T-cell (primary cell): ENCODE measurements at places on chromosomes 1 and 21. TPM values are rescaled to one million over a fixed set of nuclear protein-coding genes. Genes with fewer than 3 reads are reported as not detected.
A peak's percentile ranks its signal among the peaks of the same experiment; 100 is the strongest.

Gene CRYBG2
- 7.2 TPM for total RNA-seq

- no peaks in the 10 kb centered on the region for H3K36me3 ChIP-seq
- H3K27ac ChIP-seq: no peak overlapping the region
- DNase-seq: no peak
- H3K4me1 ChIP-seq: no peaks in the 10 kb centered on the region
These were observed 5.8 kb downstream of the TCHH start for GRCh38 chr1:152109231-152109997.

Gene F3
- not detected for total RNA-seq

Gene GPR3
- total RNA-seq: 0.21 TPM

- no peaks in the 10 kb centered on the region for H3K4me1 ChIP-seq
- H3K36me3 ChIP-seq: no peaks in the 10 kb centered on the region
- H3K27ac ChIP-seq: no peak overlapping the region
- H3K4me3 ChIP-seq: no peak overlapping the region
These were observed 83.4 kb downstream of the LRIG2 start for GRCh38 chr1:113156368-113156767.

- no peak overlapping the region for H3K27ac ChIP-seq
- H3K36me3 ChIP-seq: no peaks in the 10 kb centered on the region
- H3K27me3 ChIP-seq: no peaks in the 10 kb centered on the region
- H3K4me1 ChIP-seq: peaks cover 13% of the 10 kb centered on the region
These were observed 24.9 kb downstream of the CNIH3 start for GRCh38 chr1:224641030-224641429.

Gene IL22RA1
- not detected for total RNA-seq

- no peaks in the 10 kb centered on the region for H3K27me3 ChIP-seq
- H3K4me3 ChIP-seq: no peak overlapping the region
- no peaks in the 10 kb centered on the region for H3K4me1 ChIP-seq
- no peak overlapping the region for H3K27ac ChIP-seq
These were observed 92.2 kb upstream of the TTC39A start for GRCh38 chr1:51422367-51423072.

DNA sequence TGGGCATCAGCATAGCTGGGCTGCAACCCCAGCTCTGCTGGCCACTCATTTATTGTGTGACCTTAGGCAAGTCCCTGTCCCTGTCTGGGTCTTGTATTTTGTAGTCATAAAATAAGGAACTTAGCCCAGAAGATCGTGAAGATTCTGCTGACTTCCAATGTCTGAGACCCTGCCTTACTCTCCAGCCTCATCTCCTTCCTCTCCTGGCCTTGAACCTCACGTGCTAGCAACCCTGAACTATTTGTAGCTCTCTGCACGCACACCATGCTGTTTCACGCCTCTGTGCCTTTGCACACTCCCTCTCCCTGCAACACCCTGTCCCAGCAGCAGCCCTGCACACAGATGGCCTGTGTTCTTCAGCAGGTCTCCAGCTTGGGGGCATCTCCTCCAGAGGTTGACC is 121.1 kb downstream of the LACTBL1 start:
- no peak overlapping the region for H3K27ac ChIP-seq
- DNase-seq: no peak
- peaks cover 51% of the 10 kb centered on the region for H3K27me3 ChIP-seq
- H3K4me1 ChIP-seq: no peaks in the 10 kb centered on the region
- no peak overlapping the region for H3K4me3 ChIP-seq

DNA sequence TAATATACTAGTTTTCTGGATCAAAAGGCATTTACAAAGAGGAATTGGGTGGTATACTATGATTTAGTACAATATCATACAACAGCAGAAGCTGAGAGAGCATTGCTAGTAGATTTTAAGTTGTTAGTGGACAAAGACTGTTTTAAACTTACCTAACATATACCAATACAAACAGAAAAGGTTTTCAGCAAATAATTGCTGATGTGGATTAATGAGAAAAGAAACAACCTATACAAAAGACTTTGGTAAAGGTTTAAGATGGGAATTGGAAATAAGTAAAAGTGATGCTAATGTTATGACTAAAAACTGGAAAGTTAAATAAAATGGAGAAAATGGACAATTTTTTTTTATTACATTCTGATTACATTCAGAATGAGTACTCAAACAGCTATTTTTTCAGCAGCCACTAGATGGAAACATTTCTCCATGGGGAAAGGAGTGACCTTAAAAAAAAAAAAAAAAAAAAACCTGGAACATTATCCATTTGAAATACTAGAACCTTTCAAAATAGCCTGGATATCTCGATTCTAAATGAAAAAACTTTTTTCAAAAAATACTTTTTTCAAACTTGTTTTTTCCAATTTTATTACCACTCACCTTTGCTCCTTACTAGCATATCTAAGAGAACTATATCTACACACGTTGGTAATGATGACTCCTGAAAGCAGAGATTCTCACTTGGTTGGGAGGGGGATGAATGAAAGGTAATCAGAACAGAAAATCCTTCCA is 55.4 kb downstream of the EPRS1 start:
- no peak overlapping the region for H3K27ac ChIP-seq
- H3K4me3 ChIP-seq: no peak overlapping the region
- H3K4me1 ChIP-seq: no peaks in the 10 kb centered on the region
- no peaks in the 10 kb centered on the region for H3K27me3 ChIP-seq

DNA sequence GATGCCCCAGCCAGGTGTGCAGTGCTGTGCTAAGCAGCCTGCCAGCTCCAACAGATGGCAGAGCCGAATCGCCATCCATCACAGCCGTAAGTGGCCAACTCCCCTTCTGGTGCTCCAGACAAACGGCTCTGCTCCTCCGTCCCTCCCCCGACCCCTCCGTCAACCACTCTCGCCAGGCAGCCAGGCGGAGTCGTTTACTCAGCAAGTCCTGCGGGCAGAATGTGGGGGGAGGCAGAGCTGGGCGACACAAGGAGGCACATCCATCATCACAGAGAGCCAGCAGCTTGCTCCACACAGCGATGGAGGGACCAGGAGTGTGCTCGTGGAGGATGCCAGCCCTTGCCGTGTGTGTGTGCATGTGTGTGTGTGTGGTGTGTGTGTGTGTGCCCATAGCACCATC is 206.6 kb upstream of the GRIK3 start:
- no peak overlapping the region for H3K4me3 ChIP-seq
- no peaks in the 10 kb centered on the region for H3K4me1 ChIP-seq
- no peaks in the 10 kb centered on the region for H3K27me3 ChIP-seq
- DNase-seq: no peak
- no peaks in the 10 kb centered on the region for H3K36me3 ChIP-seq

Gene F13B
- not detected for total RNA-seq

- no peaks in the 10 kb centered on the region for H3K27me3 ChIP-seq
- H3K36me3 ChIP-seq: peaks cover 16% of the 10 kb centered on the region
- H3K4me3 ChIP-seq: no peak overlapping the region
- DNase-seq: no peak
These were observed 13.3 kb downstream of the TRIM11 start for GRCh38 chr1:228393268-228393701.

Gene ERICH3
- total RNA-seq: not detected

- H3K27ac ChIP-seq: no peak overlapping the region
- H3K36me3 ChIP-seq: no peaks in the 10 kb centered on the region
- DNase-seq: no peak
- H3K4me3 ChIP-seq: no peak overlapping the region
- H3K4me1 ChIP-seq: no peaks in the 10 kb centered on the region
These were observed 74.7 kb downstream of the ALG6 start for GRCh38 chr1:63442141-63442475.

DNA sequence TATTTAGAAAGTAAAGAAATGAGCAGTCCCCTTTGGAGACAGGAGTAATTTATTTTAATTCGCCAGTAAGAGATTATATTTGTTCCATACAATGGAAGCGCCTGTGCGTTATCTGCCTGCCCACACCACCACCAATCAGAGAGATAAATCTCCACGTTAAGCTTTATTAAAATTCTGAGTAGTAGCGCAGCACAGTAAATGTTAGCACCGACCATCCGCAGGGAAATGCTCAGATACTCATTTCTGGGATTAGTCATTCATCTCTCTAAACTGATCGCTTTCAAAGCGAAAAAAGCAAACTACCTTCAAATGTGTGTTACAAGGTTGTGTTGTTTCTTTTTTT is 1.2 kb downstream of the ETS2 start:
- H3K27me3 ChIP-seq: peaks cover 6% of the 10 kb centered on the region
- peak overlapping the region; percentile 26 for H3K27ac ChIP-seq
- no peak for DNase-seq
- peaks cover 6% of the 10 kb centered on the region for H3K4me1 ChIP-seq
- H3K4me3 ChIP-seq: peak overlapping the region; percentile 52
- no peaks in the 10 kb centered on the region for H3K36me3 ChIP-seq

GRCh38 chr1:163610486-163610885 is 288.7 kb downstream of the NUF2 start:
- H3K4me1 ChIP-seq: no peaks in the 10 kb centered on the region
- H3K4me3 ChIP-seq: no peak overlapping the region
- H3K27ac ChIP-seq: no peak overlapping the region
- DNase-seq: no peak
- no peaks in the 10 kb centered on the region for H3K27me3 ChIP-seq

GRCh38 chr1:228217551-228218344 is 9.9 kb downstream of the OBSCN start:
- peaks cover 26% of the 10 kb centered on the region for H3K36me3 ChIP-seq
- no peak overlapping the region for H3K4me3 ChIP-seq
- no peaks in the 10 kb centered on the region for H3K27me3 ChIP-seq
- H3K27ac ChIP-seq: no peak overlapping the region
- H3K4me1 ChIP-seq: no peaks in the 10 kb centered on the region
- DNase-seq: no peak

GRCh38 chr1:29323636-29324035 is 87.3 kb downstream of the PTPRU start:
- H3K36me3 ChIP-seq: no peaks in the 10 kb centered on the region
- H3K4me1 ChIP-seq: no peaks in the 10 kb centered on the region
- H3K4me3 ChIP-seq: no peak overlapping the region
- H3K27ac ChIP-seq: no peak overlapping the region

Gene SLC9C2
- total RNA-seq: not detected

Gene NTNG1
- not detected for total RNA-seq

DNA sequence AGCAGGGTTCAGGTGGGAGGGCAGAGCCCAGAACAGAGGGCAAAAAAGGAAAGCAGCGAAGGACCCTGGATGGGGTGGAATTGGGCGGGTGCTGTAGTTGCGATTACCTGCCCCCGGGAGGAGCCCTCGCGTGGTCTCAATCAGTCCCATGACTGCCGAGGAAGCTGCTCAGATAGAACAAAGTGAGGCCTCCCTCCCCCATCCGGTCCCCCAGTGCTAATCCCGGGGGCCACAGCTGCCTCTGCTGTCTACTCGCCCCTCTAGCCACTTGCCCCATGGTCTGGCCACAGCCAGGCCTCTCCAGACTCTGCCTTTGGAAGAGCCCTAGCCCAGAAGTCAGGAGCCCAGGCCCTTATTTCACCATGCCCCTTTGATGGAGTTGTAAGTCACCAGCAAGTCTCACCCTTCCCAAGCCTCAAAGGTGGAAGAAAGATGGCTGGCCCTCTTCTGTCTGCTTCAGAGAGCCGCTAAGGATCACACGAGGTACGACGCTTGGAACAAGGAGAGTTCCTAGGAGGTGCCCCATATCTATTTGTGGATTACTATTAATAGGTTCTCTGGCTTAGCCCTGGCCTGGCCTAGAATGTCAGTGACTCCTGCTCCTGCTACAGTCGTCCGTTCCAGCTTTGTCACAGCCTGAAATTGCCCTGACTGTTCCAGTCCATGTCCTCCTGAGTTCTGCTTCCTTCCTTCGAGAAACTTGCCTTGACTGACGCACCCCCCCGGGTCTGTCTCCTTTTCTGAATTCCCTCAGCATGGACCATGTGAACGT is 16.4 kb downstream of the ECHDC2 start:
- no peaks in the 10 kb centered on the region for H3K27me3 ChIP-seq
- H3K4me3 ChIP-seq: no peak overlapping the region
- peaks cover 4% of the 10 kb centered on the region for H3K4me1 ChIP-seq
- H3K36me3 ChIP-seq: peaks cover 11% of the 10 kb centered on the region
- DNase-seq: peak; percentile 28
- no peak overlapping the region for H3K27ac ChIP-seq

GRCh38 chr21:42443181-42443785 is 39.6 kb downstream of the UBASH3A start:
- H3K27ac ChIP-seq: no peak overlapping the region
- peaks cover 96% of the 10 kb centered on the region for H3K36me3 ChIP-seq
- no peaks in the 10 kb centered on the region for H3K27me3 ChIP-seq
- H3K4me3 ChIP-seq: no peak overlapping the region
- no peak for DNase-seq
- H3K4me1 ChIP-seq: peaks cover 19% of the 10 kb centered on the region

- peaks cover 35% of the 10 kb centered on the region for H3K27me3 ChIP-seq
- H3K4me3 ChIP-seq: no peak overlapping the region
- no peak for DNase-seq
- H3K4me1 ChIP-seq: no peaks in the 10 kb centered on the region
These were observed 439.4 kb downstream of the CAMTA1 start for GRCh38 chr1:7224644-7225043.

Gene TXNIP
- total RNA-seq: 965 TPM
